ENCODE measurements at places on chromosomes 12 and 14. TPM values are rescaled to one million over a fixed set of nuclear protein-coding genes. Genes with fewer than 3 reads are reported as not detected.

DNA sequence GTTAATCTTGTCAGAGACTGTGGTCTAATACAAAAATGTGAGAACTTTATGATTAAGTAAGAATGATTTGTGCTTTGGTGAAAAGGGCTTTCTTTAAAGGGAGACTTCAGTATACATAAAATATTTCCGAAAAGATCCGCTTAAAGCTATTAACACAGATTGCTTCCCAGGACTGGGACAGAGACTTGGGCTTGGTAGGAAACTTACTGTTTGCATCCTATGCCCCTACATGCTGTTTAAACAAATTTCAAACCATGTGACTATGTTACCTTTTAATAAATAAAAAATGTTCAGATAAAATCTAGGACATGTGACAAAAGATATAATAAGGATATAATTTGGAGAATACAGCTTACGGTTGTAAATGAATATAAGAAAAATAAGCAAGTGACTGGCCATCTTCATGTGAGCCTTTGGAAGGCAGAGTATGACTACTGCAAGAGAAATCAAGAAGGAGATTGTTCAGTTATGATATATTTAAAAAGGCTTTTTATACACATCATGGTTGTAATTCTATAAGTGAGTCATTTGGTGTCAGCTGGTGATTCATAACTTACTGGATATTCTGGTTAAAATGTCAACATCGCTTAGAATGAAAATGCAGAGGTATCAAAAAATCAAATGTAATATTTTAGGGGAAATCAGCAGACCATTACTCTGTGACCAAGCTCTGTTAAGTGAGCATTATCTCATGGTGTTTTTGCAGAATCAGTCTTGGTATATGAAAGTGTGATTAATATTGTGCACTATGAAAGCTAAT is 234.7 kb upstream of the E2F7 start:
- no peak for DNase-seq

- no peak for DNase-seq
Observed at GRCh38 chr12:20624718-20625117, 70.4 kb upstream of the SLCO1C1 start.

- no peak for DNase-seq
Observed at GRCh38 chr12:104347374-104348075, 44.0 kb downstream of the EID3 start.

The TCL1A gene
- 3.0 TPM for total RNA-seq

DNA sequence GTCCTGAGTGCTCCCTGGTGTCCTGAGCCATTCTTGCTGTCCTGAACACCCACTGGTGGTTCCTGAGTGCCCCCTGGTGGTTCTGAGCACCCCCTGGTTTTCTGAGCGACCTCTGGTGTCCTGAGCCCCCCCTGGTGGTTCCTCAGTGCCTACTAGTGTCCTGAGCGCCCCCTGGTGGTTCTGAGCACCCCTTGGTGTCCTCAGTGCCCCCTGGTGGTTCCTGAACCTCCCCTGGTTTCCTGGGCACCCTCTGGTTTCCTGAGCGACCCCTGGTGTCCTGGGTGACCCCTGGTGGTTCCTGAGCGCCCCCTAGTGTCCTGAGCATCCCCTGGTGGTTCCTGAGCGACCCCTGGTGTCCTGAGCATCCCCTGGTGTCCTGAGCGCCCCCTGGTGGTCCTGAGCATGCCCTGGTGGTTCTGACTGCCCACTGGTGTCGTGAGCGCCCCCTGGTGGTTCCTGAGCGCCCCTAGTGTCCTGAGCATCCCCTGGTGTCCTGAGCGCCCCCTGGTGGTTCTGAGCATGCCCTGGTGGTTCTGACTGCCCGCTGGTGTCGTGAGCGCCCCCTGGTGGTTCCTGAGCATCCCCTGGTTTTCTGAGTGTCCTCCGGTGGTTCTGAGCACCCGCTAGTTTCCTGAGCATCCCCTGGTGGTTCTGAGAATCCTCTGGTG is 473.1 kb downstream of the TMEM121 start:
- DNase-seq, result peak; percentile 87

- peak; percentile 3 for DNase-seq
Observed at GRCh38 chr14:54219261-54220070, 177.3 kb upstream of the CDKN3 start.

The SLC4A8 gene
- total RNA-seq, result 2.1 TPM

DNA sequence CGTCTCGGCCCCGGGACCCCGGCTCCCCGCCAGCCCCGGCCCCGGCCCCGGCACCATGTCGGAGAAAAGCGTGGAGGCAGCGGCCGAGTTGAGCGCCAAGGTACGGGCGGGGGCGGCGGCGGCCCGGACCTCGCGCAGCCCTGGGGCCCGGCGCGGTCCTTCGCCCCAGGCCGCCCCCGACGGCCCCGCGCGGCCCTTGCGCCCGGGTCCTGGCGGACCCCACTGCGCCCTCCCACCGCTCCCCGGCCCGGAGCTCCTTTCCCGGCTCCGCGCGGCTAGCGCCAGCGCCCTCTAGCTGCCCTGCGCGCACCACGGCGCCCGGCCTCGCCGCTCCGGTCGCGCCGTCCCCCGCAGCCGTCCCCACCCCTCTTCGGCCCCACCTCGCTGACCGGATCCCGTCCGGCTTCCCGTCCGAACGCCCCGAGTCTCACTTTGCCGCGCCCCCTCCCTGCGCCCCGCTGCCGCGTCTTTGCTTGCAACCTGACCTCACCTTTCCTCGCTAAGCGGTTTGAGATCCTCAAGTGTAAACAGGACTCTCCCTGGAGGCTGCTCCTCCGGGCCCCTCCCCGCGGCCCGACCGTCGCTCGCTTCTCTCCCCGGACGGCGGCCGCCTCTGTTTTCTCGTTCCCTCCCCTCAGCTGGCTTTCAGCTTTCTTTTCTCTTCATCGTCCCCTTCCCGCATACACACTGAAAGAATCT is 637 bp downstream of the PTMS start:
- DNase-seq, result peak; percentile 66

- no peak for DNase-seq
Observed at GRCh38 chr14:52949711-52950409, 990 bp downstream of the FERMT2 start.

The PIP4K2C gene
- total RNA-seq, result 17.1 TPM

The RFX4 gene
- total RNA-seq, result not detected

The FOXA1 gene
- total RNA-seq, result not detected

The ARF3 gene
- 81.8 TPM for total RNA-seq

The PDE3A gene
- total RNA-seq, result not detected

GRCh38 chr14:70801836-70802235 is 7.5 kb downstream of the MAP3K9 start:
- DNase-seq, result no peak

- no peak for DNase-seq
Observed at GRCh38 chr12:76929499-76929898, 50.7 kb upstream of the CSRP2 start.

The PLBD1 gene
- not detected for total RNA-seq

DNA sequence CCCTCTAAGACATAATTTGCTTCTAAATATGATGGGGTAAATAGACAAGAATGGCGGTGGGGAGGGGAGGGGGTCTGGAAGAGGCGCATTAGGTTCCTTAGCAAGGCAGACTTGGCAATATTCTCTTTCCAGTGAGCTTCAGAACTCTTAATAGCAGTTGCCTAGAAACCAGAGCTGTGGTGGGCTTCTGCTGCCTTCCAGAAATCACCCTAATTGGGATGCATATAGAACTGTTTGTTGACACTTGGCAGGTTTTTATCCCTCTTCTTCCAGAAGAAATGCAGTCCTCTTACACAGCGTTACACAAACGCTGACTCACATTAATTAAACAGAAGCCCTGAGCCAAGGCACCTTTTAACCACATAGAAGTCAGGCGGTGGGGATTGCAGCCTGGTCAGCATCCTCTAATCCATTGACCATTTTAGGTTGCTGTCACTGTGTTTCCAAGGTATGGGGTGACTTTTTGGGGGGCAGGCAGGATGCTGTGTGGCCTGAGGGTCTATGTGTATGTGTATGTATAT is 114.1 kb downstream of the CCDC60 start:
- DNase-seq, result no peak

The SLC25A47 gene
- total RNA-seq, result not detected

- DNase-seq, result peak; percentile 21
Observed at GRCh38 chr12:1529862-1530591, 64.4 kb downstream of the FBXL14 start.

The MANSC1 gene
- total RNA-seq, result 0.43 TPM

GRCh38 chr14:57652769-57653168 is 159.1 kb upstream of the CCDC198 start:
- no peak for DNase-seq

The NTF3 gene
- total RNA-seq, result not detected

- DNase-seq, result no peak
Observed at GRCh38 chr14:72638021-72638420, 255.9 kb downstream of the DPF3 start.

DNA sequence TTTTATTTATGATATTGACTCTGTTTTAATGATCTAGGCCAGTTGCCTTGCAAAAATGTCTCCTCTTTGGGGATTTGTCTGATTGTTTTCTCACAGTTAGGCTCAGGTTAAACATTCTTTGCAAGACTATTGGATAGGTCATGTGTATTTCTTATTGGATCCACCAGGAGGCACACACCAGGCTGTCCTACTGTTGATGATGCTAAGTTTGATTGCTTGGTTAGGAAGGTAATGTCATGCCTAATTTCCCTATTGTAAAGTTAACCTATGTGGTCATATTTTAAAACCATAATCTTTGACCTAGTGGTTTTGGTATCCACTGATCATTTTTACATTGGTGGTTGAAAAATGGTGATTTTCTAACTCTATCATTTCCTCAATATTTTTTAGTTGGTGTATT is 137.1 kb downstream of the BRMS1L start:
- no peak for DNase-seq

The SELPLG gene
- total RNA-seq, result 22.2 TPM

The ANG gene
- 1.3 TPM for total RNA-seq

GRCh38 chr12:4979737-4980136 is 63.9 kb upstream of the KCNA5 start:
- DNase-seq, result no peak

The BEST3 gene
- not detected for total RNA-seq

DNA sequence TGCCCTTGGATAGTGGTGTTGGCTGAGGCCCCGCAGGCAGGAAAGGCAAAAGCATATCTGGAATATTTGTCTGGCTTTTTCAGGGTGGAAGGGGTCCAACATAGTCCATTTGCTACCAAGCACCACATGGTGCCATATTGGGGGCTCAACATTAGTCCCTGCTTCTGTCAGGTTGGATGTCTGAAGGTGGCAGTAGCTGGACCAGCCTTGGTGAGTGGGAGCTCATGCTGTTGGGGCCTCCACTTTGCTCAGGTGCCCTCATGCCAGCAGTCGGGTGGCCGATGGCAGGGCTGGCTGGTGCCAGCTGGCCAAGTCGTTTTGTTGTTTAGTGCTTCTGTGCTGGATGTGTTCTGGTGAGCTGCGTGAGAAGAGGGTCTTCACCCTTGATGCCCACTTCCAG is 135.3 kb downstream of the PAPOLA start:
- DNase-seq, result no peak

- peak; percentile 22 for DNase-seq
Observed at GRCh38 chr12:104747955-104748354, 210.1 kb downstream of the SLC41A2 start.

The HOXC10 gene
- total RNA-seq, result not detected

DNA sequence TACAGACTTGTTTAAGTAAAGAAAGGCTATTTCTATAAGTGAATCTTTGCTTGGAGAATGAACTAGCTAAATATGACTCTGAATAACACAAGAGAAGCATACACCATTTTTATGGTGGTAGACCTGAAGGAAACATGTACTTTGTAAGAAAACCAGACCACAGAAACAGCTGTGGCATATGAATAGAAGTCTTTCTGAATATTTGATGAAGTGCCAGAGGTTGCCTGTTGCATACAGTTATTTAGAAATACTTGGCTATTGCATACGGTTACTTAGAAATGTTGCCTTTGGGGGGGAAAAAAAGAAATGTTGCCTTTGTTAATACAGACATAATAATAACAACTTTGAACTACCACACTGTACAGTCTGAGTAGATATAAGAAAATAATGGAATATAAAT is 16.8 kb upstream of the LEMD3 start:
- no peak for DNase-seq

- no peak for DNase-seq
Observed at GRCh38 chr12:9606736-9607372, 862 bp downstream of the KLRB1 start.

The TCL1B gene
- total RNA-seq, result not detected

- DNase-seq, result no peak
Observed at GRCh38 chr12:100632445-100632892, 59.0 kb downstream of the GAS2L3 start.

DNA sequence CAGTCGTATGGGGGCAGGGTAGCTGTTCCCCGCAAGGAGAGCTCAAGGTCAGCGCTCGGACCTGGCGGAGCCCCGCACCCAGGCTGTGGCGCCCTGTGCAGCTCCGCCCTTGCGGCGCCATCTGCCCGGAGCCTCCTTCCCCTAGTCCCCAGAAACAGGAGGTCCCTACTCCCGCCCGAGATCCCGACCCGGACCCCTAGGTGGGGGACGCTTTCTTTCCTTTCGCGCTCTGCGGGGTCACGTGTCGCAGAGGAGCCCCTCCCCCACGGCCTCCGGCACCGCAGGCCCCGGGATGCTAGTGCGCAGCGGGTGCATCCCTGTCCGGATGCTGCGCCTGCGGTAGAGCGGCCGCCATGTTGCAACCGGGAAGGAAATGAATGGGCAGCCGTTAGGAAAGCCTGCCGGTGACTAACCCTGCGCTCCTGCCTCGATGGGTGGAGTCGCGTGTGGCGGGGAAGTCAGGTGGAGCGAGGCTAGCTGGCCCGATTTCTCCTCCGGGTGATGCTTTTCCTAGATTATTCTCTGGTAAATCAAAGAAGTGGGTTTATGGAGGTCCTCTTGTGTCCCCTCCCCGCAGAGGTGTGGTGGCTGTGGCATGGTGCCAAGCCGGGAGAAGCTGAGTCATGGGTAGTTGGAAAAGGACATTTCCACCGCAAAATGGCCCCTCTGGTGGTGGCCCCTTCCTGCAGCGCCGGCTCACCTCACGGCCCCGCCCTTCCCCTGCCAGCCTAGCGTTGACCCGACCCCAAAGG is 804 bp downstream of the GAPDH start:
- DNase-seq, result peak; percentile 79

DNA sequence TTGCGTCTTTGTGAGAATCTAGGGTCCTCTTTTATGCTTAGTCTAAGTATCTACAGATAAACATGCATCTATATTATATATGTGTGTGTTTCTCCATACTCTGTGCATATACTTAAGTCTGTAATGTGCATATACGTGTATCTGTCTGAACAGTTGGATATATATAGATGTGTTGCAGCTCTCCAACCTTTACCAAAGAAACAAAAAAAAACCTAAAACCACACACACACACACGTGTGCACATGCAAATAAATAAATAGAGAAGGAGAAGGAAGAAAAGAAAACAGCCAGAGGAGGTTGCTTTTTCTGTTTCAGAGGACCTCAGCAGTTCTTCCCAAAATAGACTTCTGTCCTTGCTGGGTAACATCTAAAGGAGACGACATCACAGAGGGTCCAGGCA is 244.9 kb downstream of the CACNA1C start:
- DNase-seq, result no peak

- no peak for DNase-seq
Observed at GRCh38 chr12:11891754-11892386, 178.9 kb upstream of the BCL2L14 start.

GRCh38 chr14:63727736-63728728 is at the start of gene SGPP1:
Gene SGPP1 (minus strand): TSS chr14:63728065. CDS start chr14:63727944, 121 bp downstream.
- peak; percentile 86 for DNase-seq
